ENCODE measurements at places on chromosomes 3 and 15.

DNA sequence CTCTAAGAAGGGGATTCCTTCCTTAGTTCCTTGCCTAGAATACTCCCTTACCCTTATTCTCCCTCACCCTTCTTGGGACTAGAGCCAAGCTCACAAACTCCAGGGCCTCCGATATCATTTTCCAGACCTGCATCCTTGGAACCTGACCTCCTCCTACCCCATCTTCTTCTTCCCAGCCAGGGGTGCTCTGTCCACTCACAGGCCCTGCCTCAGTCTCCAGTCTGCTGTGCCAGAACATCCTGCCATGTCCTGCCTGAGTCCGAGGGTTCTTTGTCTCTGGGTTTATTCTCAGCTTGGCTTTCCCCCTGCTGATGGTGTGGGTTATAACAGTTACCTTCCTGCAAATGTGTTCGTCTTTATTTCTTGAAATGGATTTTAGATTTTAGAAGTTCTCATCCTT is 59.9 kb upstream of the MCF2L2 start:
- DNase-seq: no peak

- DNase-seq: no peak
Measured at GRCh38 chr3:134563601-134564000, 77.7 kb downstream of the CEP63 start.

DNA sequence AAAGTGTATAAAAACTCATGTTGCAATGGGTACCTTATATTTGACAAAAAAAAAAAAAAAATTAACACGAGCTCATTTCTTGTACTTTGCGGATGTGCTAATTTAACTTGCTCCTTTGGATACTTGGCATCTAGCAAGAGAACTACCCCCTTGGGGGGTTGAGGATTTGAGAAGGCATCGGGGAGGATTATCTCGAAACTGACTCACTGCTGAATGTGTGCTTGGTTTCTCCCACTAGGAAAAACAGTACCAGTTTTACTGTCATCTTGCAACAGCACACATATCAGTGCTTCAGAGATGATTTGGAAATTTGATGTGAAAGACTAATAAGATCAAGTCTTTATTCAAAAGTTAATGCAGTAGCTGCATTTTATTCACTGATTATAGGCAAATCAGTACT is 891 bp downstream of the EXOG start:
- no peak for DNase-seq

- DNase-seq: no peak
Measured at GRCh38 chr3:3260870-3261269, 81.4 kb upstream of the CRBN start.

GRCh38 chr15:35777061-35777460 is 231.1 kb upstream of the DPH6 start:
- DNase-seq: no peak

GRCh38 chr3:114872050-114872449 is 275.0 kb downstream of the ZBTB20 start:
- DNase-seq: no peak

All from HCT116 (cell line).